ENCODE measurements at places on chromosomes 2 and 18.

- no peak for DNase-seq
These were observed 168.3 kb downstream of the MAP2 start for GRCh38 chr2:209592106-209592505.

DNA sequence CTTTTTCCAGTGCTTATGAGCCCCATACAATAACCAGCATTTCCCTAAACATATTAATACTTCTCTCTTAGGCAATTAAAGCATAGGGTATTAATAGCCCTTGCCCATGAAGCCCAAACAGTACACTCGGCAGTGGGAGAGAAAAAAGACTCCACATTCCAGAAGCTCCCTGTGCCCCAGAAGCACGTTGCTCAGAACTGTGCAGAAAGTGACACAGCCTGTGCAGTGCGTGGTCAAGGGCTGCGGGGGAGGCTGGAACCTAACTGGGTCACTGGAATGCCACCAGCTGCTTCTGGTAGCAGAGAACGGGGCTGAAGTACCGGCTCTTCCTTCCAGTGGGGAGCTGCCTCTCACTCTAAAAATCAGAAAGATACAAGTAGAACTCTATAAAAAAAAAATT lies 32.7 kb downstream of the EIPR1 start:
- no peak for DNase-seq

DNA sequence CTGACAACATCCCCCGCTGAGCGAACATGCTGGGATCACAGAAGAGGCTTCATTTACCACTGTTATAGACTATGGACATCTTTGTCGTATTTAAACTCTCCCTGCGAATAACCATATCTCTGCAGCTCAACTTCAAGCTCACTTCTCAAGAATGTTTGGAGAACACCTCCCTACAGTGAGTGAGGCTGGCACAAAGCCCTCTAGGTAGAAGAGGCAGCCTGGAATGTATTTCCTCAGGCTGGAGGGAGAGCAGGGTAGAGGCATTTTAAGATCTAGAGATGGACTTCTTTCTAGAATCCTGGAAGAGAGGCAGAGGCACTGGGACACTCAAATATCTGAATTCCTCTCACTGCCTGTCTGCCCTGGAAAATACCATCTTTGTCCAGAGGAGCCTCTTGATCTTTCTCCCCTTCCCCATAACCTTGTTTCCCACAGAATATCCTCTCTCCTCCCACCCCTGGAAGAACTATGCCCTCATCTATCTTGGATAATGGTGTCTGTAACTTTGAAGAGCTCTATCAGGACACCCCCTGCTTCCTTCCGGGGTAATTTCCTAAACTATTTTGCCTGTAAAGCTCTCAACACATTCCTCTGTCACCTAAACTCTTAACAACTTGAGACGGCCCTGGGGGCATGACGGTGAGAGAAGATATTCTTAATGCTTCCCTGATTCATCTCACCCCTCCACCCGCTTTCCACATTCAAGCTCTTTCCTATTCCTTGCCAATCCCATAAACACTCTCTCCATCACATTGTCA lies 2.4 kb upstream of the ANTXR1 start:
- no peak for DNase-seq

DNA sequence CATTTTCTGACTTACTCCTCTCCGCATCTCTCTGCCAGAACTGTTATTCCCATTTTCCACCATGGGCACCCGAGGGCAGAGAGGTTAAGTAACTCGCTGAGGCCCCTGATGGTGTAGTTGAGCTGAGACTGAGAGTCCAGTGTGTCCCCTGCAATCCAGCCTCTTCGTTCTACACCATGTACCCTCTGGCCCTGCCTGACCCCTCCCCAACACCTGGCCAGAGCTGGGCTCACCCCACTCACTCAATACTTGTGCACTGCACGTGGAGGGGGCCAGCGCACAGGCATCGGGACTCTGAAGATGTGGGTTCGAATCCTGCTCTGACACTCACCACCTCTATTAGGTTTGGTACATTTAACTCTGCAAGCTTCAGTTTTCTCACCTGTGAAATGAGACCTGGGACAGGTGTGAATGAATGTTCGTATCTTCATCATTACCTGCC lies 24.3 kb upstream of the FOSL2 start:
- DNase-seq, result no peak

DNA sequence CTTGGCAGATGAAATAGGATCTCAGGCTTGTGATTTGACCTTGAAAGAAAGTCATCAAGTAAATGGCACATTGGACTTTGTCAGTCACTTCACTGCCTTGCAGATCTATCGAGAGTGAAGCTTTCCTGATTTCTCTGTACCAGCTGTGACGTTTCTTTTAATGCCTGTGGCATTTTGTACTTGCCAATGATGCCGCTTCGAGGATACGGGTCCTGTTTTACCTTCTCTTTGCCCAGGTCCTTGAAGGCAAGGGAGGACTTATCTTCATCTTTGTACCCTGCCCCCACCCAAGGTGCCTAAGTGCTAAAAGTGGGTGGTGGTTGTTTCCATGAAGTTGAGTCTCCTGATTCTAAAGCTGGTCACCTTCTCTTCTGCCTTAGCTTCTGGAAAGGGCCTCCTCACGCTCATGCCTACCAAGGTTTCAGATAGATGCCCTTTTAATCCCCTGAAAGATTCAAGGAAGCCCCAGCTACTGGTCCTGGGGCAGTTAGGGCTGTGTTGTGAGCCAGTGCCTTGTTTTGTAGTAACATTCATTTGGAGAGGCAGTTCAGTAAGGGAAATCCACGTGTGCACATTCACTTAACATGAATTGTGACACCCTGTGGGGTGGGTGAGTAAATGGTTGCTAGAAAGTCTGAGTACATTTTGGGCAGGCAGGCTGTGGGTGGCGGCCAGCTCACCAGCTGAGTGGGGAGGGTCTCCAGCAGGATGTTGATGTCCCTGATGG lies 6.1 kb downstream of the LBH start:
- no peak for DNase-seq

GRCh38 chr2:224429441-224429810 lies 27.5 kb upstream of the FAM124B start:
- no peak for DNase-seq

GRCh38 chr2:68784915-68785314 lies 50.3 kb downstream of the ARHGAP25 start:
- DNase-seq, result no peak

DNA sequence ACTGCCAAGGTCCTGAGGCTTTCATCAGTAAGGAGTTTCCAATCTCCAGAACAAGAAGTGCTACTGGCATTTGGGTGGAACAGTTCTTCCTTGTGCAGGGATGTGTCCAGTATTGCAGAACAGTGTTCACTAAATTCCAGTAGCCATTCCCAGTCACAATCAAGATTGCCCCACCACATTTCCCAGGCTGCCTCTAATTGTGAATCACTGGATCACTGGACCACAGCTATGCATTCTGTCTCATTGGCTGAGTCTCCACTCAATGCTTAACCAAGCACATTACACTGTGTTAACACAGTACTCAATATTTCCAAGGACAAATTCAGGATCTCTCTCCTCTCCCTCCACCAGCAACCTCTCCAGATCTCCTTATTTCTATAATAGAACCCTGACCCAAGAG lies 160.2 kb upstream of the CCDC150 start:
- peak; percentile 76 for DNase-seq
